ENCODE measurements at places on chromosomes 4 and X. TPM values are rescaled to one million over a fixed set of nuclear protein-coding genes. Genes with fewer than 3 reads are reported as not detected.

The CLTRN gene
- total RNA-seq = 2.0 TPM

The NHS gene
- total RNA-seq = 3.9 TPM

The USP51 gene
- total RNA-seq = 6.6 TPM

DNA sequence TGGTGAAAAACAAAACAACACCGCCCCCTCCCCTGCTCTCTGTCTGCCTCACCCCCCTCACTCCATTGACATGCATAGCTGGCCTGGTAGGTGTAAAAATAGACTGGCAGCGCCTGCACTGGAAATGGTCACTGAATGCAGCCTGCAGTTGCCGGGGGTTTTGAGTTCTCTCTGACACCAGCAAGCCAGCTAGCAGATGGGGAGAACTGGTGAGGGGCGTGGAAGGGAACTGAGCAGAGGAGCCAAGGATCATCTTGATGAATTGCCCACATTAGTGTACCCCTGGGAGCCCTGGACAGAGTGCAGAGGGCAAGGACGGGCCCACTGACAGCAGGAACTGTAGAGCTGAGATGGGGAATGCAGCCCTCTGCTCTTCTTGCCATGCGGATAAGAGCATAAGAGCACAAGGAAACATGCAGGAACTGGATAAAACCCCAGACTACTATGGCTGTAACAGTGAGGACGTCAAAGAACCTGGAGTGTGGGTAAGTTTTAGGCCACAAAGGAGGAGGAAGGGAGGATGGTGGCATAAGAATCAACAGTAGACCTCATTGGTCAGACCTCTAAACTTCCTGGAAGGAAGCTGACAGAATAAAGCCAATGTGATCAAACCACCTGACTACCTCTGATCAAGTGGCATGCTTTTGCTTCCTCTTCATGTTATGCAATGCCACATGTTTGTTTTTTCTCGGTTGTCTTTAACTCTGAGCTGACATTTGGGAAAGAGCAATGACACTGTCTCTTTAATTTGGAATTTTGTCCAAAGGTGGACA is 96.3 kb downstream of the ANK2 start:
- H3K27ac ChIP-seq = peak overlapping the region; percentile 15
- H3K36me3 ChIP-seq = no peaks in the 10 kb centered on the region
- H3K4me3 ChIP-seq = no peak overlapping the region
- no peaks in the 10 kb centered on the region for H3K27me3 ChIP-seq
- peak; percentile 64 for DNase-seq
- peaks cover 35% of the 10 kb centered on the region for H3K4me1 ChIP-seq

DNA sequence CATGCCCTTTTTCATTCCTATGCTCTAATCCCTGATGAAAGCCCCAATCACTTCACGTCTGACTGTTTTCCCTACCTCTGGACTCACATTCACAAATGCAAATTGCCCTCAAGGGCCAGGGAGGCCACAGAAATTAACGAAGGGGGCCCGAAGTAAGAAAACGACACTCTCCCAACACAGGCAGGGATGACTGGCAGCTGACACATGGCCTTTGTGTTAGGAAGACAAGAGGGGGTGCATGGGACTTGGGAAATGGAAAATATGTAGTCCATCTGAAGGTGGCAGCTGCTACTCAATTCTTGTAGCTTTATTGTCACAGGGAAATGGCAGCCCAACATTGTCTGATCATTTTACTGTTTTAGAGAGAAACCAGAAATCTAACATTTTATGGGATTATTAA is 12.3 kb upstream of the SPARCL1 start:
- H3K27me3 ChIP-seq = no peaks in the 10 kb centered on the region
- no peak for DNase-seq
- H3K27ac ChIP-seq = no peak overlapping the region
- H3K36me3 ChIP-seq = no peaks in the 10 kb centered on the region
- no peak overlapping the region for H3K4me3 ChIP-seq

GRCh38 chr4:145886871-145887240 is 51.8 kb downstream of the ZNF827 start:
- H3K4me1 ChIP-seq = peaks cover 14% of the 10 kb centered on the region
- H3K36me3 ChIP-seq = no peaks in the 10 kb centered on the region
- no peaks in the 10 kb centered on the region for H3K27me3 ChIP-seq
- no peak overlapping the region for H3K4me3 ChIP-seq
- no peak overlapping the region for H3K27ac ChIP-seq

The DDIT4L gene
- total RNA-seq = 26.9 TPM

The LRIT3 gene
- total RNA-seq = 0.15 TPM

DNA sequence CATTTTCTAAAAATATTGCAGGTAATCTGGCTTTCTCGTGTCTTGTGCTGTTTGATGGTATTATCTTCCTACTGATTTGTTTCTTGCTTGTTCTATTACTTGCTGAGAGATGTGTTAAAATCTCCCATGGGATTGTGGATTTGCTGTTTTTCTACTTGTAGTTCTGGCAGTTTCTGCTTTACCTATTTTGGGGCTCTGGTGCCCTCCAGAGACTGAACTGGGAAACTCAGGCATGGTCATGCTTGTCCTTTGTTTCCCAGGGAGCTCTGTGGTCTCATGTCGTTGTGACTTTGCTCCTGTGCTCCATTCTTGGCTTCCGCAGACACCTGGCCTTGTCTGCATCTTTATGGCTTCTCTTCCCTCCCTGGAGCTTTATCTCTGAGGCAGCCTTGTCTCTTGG is 39.5 kb downstream of the NSD2 start:
- H3K4me3 ChIP-seq = no peak overlapping the region
- no peaks in the 10 kb centered on the region for H3K36me3 ChIP-seq
- peak overlapping the region; percentile 26 for H3K27ac ChIP-seq
- peak; percentile 71 for DNase-seq
- H3K4me1 ChIP-seq = peaks cover 10% of the 10 kb centered on the region

GRCh38 chrX:13699183-13699826 is 10.4 kb downstream of the RAB9A start:
- no peak overlapping the region for H3K27ac ChIP-seq
- H3K36me3 ChIP-seq = no peaks in the 10 kb centered on the region
- no peak overlapping the region for H3K4me3 ChIP-seq
- no peaks in the 10 kb centered on the region for H3K27me3 ChIP-seq
- DNase-seq = no peak

The SMPX gene
- not detected for total RNA-seq

DNA sequence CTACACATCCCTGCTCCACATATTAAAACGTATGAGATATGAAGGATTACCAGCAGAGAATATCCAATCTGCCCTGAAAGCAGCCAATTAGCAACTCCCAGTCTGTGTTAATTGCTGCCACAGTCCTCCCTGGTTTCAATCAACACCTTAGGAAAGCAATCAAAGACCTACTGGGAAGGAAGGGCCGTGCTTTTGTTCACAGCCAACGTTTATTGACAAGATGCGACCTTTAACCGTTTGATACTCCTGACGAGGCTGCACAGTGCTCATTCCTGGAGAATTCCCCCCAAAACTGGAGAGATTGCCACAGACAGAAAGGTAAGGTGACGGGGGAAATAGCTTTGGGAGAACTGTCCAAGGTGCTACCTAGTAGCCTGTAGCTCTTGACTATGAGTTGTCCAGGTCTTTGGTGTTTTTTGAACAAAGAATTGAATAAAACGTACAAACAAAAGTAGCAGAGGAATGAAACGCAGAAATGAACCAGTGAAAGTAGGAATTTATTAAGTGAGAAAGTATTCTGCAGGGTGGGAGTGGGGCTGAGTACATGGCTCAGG is 596.5 kb downstream of the NLGN4X start:
- peak; percentile 34 for DNase-seq
- no peaks in the 10 kb centered on the region for H3K27me3 ChIP-seq
- no peak overlapping the region for H3K27ac ChIP-seq

The SLC30A9 gene
- total RNA-seq = 83.9 TPM

The RAB41 gene
- not detected for total RNA-seq

The HOPX gene
- total RNA-seq = 2.8 TPM

GRCh38 chrX:105219454-105220401 is 766 bp downstream of the TEX13A start:
- H3K36me3 ChIP-seq = no peaks in the 10 kb centered on the region
- no peak overlapping the region for H3K27ac ChIP-seq
- no peak overlapping the region for H3K4me3 ChIP-seq

The SHISA3 gene
- total RNA-seq = 0.09 TPM

Measured in neural progenitor cell (in vitro differentiated cells).